Stimulated activated CD8-positive, alpha-beta memory T cell treated with anti-CD3 and anti-CD28 coated beads, Interleukin-4, amount 100 ng/mL, for 1 hour (primary cell): ENCODE measurements at places on chromosomes 7 and 10.

DNA sequence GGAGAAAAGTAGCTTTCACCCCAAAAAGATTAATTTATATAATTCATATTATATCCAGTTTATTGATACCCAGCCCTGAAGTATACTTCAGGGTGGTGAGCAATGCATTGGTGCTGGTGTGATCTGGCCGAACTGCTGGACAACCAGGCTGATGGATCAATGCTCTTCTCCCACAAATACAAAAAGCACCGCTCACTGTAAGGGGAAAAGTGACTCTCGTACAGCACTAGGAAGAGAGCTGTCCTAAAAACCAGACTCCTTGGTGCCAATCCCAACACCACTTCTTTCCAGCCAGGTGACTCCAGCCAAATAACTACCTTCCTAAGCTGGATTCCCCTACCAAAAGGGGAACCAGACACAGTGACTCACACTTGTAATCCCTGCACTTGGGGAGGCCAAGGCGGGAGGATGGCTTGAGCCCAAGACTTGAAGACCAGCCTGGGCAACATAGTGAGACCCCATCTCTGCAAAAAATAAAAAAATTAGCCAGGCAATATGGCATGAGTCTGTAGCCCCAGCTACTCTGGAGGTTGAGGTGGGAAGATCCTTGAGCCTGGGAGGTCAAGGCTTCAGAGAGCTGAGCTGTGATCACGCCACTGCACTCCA lies 13.1 kb upstream of the TNPO3 start:
- DNase-seq, result no peak

GRCh38 chr7:100490483-100491191 lies 6.9 kb downstream of the NYAP1 start:
- no peak for DNase-seq

GRCh38 chr10:10233229-10233628 lies 784.4 kb upstream of the CELF2 start:
- no peak for DNase-seq

- DNase-seq, result no peak
Measured at GRCh38 chr7:36978461-36978860, 254.2 kb upstream of the AOAH start.

GRCh38 chr10:77533146-77533886 lies 104.3 kb downstream of the KCNMA1 start:
- no peak for DNase-seq

- DNase-seq, result no peak
Measured at GRCh38 chr7:100363098-100363497, 5.2 kb downstream of the PILRB start.

- no peak for DNase-seq
Measured at GRCh38 chr7:2632733-2633537, 1.1 kb downstream of the TTYH3 start.
